ENCODE measurements at places on chromosomes 2 and 18. TPM values are rescaled to one million over a fixed set of nuclear protein-coding genes. Genes with fewer than 3 reads are reported as not detected.

MC4R gene
- not detected for total RNA-seq

TIGD1 gene
- 8.7 TPM for total RNA-seq

TUBA4A gene
- 261 TPM for total RNA-seq

SERPINB13 gene
- total RNA-seq, result not detected

ZFP36L2 gene
- 228 TPM for total RNA-seq

TXNDC2 gene
- not detected for total RNA-seq

PAX8 gene
- 0.74 TPM for total RNA-seq

TMEM247 gene
- not detected for total RNA-seq
